ENCODE measurements at places on chromosomes 13 and 19.

GRCh38 chr13:80341756-80342370, 937 bp upstream of the SPRY2 start:
- peak; percentile 40 for DNase-seq

GRCh38 chr13:98892821-98893220, 85.0 kb downstream of the DOCK9 start:
- no peak for DNase-seq

DNA sequence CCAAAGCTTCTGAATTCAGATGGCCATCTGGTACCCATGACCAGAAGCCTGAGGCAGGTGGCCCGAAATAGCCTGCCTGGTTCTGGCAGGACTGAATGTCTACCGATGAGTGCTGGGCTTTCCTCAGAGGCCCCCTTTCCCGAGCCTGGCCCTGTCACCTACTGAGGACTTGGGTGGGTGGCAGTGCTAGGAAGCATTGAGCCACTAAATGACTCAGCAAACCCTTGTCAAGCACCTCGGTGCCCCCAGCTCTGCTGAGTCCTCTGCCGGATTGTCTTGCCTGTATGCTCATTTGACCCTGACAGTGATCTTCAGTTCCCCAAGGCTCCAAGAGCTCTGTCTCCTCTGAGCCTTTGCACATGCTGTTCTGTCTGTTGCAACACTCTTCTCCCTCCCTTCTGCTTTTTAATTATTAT, 17.9 kb downstream of the PPP1R37 start:
- DNase-seq, result no peak

DNA sequence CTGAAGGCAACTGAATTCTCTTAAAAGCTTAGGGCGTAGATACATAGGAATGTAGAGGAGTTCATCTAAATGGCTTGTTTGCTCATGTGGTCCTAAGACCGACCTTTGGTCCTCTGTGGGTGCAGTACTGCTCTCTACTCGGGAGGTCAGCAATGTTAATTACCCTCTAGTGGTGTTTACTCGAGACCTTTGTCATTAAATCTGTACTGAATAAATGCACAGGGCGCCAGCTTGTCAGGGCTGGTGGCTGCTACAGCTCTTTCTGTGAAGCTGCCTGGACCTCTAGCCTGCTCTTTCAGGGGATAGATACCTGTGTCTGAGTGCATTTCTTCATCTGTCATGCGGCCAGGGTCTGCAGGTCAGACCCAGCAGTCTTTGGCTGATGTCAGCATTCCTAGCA, 29.2 kb upstream of the MPHOSPH8 start:
- DNase-seq, result no peak

- no peak for DNase-seq
Observed at GRCh38 chr19:45355402-45355801, 14.9 kb downstream of the KLC3 start.

GRCh38 chr19:53553865-53554791, 16.2 kb downstream of the ZNF331 start:
- DNase-seq, result no peak

DNA sequence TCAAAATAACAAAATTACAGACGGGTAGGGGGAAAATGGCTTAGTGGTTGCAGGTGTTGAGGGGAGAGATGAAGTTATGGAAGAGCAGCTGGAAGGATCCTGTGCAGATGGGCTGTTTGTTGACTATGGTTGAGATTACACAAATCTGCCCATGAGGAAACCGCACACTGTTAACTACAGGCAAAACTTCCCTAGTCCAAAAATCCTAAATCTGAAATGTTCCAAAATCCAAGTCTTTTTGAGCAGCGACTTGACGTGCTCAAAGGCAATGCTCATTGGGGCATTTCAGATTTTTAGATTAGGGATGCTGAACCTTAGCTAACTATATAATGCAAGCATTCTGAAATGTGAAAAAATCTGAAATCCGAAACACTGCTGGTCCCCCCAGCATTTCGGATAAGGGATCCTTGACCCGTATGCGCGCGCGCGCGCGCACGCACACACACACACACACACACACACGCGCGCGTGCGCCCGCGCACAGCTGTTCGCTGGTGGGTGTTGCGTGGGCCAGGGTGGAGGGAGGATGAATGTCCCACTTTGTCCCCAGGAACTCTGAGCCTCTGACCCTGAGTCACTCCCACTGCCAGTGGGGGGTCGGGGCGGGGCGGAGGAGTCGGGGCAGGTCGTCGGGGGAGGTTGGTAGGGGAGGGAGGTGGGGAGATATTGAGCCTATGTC, 6.8 kb downstream of the F2RL3 start:
- no peak for DNase-seq

DNA sequence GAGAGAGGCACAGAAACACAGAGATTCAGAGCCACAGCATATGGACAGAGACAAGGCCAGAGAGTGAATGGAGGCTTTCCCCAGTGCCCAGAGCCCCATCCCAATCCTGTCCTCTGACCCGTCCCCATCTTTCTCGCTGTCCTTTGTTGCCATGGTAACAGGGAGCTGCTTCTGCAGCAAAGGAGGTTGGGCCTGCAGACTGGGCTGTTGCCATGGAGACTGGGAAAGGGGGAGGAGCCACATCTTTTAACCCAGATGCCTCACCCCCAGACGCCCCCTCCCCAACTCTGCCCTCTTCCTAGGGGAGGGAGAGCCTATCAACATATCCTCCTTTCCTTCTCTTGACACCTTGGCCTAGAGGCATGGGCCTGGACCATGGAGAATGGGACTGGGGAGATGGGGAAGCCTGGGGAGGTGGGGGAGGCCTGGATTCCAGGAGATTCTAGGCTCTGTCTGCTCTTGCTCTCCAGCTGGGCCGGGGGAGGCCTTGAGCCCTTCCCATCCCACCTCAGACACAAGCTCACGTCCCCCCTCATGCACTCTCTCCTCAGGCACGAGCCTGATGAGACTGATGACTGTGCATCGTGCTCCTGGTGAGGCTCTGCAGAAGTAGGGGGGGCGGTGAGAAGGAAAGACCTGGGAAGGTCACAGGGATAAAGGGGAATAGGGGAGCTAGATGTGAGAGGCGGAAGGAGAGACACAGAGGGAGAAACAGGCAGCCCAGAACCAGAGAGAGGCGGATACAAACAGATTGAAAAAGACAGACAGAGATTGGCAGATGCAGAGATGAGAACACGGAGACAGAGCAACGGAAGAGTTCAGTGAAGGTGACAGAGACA, 2.1 kb upstream of the ATP1A3 start:
- peak; percentile 83 for DNase-seq

GRCh38 chr13:80276371-80277289, 64.3 kb downstream of the SPRY2 start:
- no peak for DNase-seq

GRCh38 chr13:50805805-50806204, 37.7 kb downstream of the DLEU7 start:
- peak; percentile 27 for DNase-seq

- no peak for DNase-seq
Observed at GRCh38 chr19:42409477-42409876, 17.7 kb downstream of the LIPE start.

GRCh38 chr19:1942078-1942933, 1.3 kb downstream of the CSNK1G2 start:
- DNase-seq, result no peak

GRCh38 chr19:53507523-53508442, 30.2 kb upstream of the ZNF331 start:
- DNase-seq, result no peak

- no peak for DNase-seq
Observed at GRCh38 chr13:111314852-111315251, 5.6 kb upstream of the TEX29 start.

GRCh38 chr13:41722684-41723535, 238.0 kb downstream of the VWA8 start:
- no peak for DNase-seq

DNA sequence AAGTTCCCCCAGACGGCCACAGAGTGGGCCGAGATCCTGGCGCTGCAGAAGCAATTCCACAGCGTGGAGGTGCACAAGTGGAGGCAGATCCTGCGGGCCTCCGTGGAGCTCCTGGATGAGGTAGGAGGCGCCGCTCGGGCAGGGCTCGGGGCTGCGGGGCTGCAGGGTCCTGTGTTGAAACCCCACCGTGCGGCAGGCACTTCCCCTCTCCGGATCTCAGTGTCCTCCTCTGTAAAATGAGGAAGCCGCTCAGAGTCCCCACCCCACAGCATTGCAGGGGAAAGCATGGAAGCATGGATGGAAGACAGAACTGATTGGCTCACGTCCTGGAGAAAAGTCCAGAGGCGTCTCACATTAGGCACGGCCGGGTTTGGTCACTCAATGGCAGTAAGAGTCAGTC, 6.8 kb upstream of the SCN1B start:
- no peak for DNase-seq

GRCh38 chr19:56476651-56477428, at the start of gene ZNF667:
Gene ZNF667 (minus strand): TSS chr19:56477345. CDS start chr19:56462370, 14,975 bp downstream.
- DNase-seq, result no peak

DNA sequence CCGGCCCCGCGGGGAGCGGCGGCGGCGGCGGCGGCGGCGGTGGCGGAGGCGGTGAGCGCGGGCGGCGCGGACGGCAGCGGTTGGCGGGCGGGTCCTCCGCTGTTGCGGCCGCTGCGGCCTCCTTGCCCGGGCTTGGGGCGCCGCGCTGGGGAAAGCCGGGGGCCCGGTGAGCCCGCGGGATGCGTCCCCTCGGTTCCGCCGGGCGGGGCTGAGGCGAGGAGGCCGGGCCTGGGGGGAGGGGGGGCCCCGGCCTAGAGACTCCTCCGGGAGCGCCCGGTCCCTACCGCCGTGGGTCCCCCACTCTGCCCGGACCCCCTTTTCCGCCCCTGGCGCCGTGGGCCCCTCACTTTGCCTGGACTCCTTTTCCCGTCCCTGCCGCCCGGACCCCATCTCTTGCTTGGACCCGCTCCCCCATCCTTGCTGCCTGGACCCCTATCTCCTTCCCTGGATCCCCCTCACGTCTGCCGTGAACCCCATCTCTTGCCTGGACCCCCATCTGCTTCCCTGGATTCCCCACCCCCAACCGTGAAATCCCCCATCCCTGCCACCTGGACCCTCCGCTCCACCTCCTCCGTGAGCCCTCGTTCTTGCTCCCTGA, 28.6 kb upstream of the NDUFS7 start:
- DNase-seq, result no peak

- DNase-seq, result no peak
Observed at GRCh38 chr13:30816736-30817135, 81.4 kb downstream of the ALOX5AP start.

DNA sequence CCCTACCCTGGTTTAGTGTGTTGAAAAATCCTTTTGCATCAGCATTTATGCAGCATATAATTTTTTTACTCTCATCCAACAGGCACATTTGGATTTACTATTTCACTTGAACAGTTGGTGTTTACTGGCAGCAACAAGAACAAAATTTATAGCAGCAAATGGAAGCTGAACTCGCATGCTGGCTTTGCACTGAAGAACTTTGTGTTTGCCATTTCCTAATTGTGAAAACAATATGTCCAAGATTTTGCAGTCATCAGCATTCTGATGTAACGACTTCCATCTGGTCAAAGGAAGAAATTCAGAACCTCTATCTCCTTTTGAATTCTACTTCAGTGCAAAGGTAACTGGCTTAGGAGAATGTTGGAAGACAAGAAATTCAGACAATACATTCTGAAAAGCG, 131.0 kb downstream of the DLEU7 start:
- peak; percentile 42 for DNase-seq

- DNase-seq, result no peak
Observed at GRCh38 chr19:18435842-18436670, 1.9 kb downstream of the ISYNA1 start.

GRCh38 chr19:43692877-43693276, 22.9 kb upstream of the PLAUR start:
- no peak for DNase-seq

Measured in NCI-H1694 (cell line).